ENCODE measurements at places on chromosomes 12 and 14.

- DNase-seq, result no peak
Observed at GRCh38 chr14:101065696-101066694, 162.5 kb upstream of the RTL1 start.

DNA sequence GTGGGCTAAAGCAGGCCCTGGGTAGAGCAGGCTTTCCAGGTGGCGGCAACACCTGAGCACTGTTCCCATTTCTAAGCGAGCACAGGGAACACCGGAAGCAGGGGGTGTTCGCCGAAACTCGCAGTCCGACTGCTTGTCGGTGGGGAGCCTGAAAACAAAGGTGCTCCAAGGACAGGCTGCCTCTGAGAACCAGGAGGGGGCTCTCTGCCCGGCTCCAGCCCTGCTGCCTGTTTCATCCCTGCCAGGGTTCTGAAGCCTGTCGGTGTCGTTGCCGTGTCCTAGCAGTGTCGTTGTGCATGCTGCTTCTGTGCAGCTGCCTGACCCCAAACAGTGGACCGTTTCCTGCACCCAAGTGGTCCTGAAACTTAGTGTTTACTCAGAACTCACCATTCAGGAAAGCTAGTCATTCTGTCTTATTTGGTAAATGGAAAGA, 21.8 kb downstream of the CCNK start:
- DNase-seq, result no peak

DNA sequence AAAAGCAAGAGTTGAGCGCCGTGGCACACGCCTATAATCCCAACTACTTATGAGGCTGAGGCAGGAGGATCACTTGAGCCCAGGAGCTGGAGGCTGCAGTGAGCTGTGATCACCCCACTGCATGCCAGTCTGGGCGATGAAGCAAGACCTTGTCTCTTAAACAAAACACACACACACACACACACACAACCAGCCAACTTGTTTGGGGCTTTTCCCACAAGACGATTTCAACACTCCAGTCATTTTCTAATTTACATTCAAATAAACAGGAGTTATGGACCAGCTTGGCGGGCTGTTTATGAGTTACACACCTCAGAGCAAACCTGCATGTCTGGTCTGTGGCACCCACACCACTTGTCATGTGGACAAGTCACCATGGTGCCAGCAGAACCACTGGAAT, 6.7 kb downstream of the GLTP start:
- no peak for DNase-seq

DNA sequence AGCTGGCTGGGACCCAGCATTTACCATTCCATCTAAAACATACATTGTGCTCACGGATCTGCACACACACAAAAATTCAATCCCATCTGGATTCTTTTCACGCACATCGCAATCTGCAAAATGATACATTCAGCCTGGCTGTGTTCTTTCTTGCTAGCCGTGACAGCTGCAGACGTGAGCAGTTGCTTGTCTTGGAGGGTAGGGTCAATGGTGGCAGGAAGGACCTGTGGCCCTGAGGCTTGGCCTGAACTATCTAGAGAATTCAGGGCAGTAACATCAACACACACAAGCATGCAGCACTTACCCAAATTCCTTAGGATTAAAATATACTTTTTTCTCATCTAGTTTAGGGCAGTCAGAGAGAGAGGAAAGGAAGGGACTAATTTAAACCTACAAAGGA, 72.0 kb downstream of the DICER1 start:
- no peak for DNase-seq

- no peak for DNase-seq
Observed at GRCh38 chr14:70982200-70982599, 74.9 kb downstream of the PCNX1 start.

DNA sequence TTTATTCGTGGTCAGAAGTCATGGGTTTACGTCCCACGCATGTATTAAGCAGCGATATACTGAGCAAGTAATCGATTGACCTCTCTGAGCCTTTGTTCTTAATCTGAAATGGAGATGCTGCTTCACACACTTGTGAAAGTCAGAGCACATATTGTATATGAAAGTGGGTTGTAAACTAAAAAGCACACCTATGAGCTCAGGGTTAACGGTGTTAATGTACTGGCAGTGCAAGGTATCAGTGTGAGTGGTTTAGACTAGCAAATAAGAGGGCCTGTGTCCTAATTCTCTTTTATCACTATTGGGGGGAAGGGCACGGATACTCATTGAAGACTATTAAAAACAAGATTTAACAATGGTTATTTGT, 676 bp downstream of the MRPL42 start:
- DNase-seq, result peak; percentile 12

- DNase-seq, result no peak
Observed at GRCh38 chr12:119783787-119784186, 93.3 kb downstream of the CIT start.

- no peak for DNase-seq
Observed at GRCh38 chr14:105049753-105050550, 15.3 kb downstream of the GPR132 start.

GRCh38 chr12:22626406-22626805, 1.4 kb downstream of the ETNK1 start:
- DNase-seq, result no peak

- no peak for DNase-seq
Observed at GRCh38 chr14:103020271-103021170, 36.8 kb downstream of the CDC42BPB start.

GRCh38 chr14:61388173-61388975, 67.0 kb downstream of the PRKCH start:
- peak; percentile 5 for DNase-seq

GRCh38 chr14:32319368-32320049, 9.6 kb upstream of the AKAP6 start:
- peak; percentile 70 for DNase-seq
